ENCODE measurements at places on chromosomes 5 and 9.

DNA sequence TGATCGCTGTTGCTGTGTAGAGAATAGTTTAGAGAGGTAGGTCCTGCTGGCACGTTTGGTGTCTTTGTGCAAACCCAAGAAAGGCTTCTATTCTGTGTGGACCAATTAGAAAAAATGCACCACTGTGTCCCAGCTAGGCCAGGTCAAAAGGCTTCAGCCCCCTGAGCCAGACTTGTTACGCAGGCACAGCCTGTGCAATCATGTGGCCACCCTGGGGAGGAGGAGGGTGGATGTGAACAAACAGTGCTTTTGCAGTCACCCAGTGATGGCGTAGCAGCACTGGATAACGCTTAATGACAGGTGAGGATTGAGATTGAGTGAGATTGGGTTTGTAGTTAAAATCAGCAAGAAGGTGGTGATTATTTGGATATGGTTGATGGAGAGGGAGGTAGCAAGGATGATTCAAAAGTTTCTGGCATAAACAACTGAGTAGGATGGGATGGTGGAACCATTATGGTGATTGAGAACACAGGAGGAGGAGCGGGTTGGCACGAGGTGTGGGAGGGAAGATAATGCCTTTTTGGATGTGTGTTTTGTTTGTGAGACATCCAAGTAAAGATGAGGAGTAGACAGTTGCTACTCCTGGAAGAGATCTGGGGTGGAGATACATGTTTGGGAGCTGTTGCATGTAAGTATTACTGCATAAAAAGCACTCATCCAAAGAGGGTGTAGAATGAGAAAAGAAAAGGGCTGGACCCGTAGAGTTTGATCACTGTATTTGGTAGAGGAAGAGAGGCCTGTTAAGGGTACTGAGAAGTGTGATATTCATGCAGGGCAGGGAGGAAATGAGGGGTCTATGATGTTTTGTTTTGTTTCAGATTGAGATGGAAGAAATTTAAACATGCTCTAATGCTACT lies 6.7 kb downstream of the GCNT1 start:
- no peak for DNase-seq

DNA sequence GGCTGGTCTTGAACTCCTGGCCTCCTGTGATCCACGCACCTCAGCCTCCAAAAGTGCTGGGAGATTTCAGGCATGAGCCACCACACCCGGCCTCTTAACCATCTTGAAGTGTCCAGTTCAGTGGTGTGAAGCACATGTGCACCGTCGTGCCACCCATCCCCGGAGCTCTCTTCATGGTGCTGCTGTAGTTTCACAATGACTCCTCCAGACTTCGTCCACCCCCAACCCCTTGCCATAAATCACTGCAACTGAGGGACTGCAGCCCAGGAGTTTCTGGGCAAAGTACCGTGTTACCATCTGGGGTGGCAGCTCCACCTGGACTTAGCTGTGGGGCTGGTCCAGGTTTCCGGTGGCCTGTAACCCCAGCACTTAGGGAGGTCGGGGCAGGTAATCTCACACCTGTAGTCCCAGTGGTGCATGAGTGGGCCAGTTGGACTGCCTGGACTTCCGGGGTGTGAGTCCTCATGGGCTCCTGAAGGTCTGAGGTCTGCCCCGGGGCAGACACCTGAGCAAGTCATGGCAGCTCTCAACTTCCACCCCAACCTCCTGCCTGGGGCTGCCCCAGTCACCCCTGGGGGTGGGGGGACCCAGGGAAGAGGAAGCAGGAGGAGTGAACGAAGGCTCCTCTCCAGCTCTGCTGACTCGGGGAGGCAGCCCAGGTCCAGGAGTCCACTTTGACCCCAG lies 6.6 kb upstream of the N4BP3 start:
- DNase-seq: no peak

- DNase-seq: no peak
Measured at GRCh38 chr5:134659456-134659855, 10.9 kb downstream of the SEC24A start.

GRCh38 chr5:156401804-156402203 lies 74.8 kb downstream of the SGCD start:
- no peak for DNase-seq

GRCh38 chr5:58201922-58202648 lies 257.8 kb downstream of the PLK2 start:
- no peak for DNase-seq

GRCh38 chr5:145668714-145669113 lies 166.4 kb downstream of the PRELID2 start:
- DNase-seq: no peak

DNA sequence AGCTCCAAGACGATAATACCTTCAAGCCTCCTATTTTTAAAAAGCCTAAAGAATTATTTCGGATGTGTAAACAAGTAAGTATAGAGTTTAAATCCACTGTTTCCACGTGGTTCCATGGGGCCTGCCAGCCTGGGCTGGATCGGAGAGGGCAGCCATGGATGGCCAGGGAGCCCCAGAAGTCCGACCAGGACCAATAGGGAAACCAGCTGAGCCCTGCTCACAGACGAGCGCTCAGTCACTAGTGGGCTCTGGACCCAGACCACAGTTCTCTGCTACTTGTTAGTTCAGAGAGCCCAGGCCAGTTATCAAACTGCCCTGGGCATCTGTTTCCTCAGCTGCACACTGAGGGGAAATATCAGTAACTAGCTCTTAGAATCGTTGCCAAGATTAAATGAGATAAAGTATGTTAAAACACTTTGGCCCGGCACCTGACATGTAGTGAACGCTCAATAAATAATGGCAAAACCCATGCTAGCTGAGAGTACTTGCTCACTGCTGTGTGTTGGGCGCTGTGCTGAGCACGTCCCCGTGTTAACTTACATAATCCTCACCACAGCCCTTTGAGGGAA lies 124.8 kb downstream of the RGS3 start:
- no peak for DNase-seq

DNA sequence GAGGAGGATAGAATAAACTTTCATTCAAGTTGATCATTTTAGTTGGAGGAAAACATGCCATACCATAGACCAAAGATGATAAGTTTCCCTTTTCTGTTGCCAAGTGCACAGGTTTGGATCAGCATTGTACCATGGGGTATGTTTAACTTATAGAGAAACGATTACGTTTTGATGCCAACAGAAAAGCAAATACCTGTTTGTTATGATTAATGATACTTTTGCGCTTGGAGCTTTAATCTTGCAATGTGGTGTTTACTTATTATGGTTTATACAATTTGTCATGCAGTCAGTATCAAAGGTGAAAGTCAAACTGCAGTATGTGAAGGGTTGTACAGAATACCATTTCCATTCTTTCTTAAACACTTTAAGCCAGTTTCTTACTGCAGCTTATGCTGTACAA lies 13.2 kb upstream of the ARHGEF28 start:
- DNase-seq: no peak

GRCh38 chr5:115415143-115415491 lies 118.7 kb upstream of the CCDC112 start:
- DNase-seq: no peak

GRCh38 chr9:97564291-97565175 lies 63.1 kb downstream of the TMOD1 start:
- DNase-seq: no peak

DNA sequence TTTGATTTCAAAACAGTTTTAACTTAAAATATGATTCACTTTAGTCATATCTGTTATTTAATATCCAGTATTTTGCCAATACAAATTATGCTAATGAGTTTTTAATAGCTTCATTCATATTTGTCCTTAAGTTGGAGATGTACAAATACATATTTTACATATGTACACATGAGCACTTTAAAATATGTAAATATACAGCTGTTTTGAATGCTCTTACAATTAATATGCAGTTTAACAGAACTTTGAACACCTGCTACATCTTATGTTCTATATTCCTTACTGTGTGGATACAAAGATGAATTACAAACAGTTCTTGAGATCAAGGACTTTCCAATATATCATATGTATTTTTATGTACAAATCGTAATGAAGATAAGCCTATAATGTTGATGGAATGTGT lies 74.0 kb downstream of the CHSY3 start:
- no peak for DNase-seq

- no peak for DNase-seq
Measured at GRCh38 chr9:114732823-114733222, 50.8 kb upstream of the TEX48 start.

DNA sequence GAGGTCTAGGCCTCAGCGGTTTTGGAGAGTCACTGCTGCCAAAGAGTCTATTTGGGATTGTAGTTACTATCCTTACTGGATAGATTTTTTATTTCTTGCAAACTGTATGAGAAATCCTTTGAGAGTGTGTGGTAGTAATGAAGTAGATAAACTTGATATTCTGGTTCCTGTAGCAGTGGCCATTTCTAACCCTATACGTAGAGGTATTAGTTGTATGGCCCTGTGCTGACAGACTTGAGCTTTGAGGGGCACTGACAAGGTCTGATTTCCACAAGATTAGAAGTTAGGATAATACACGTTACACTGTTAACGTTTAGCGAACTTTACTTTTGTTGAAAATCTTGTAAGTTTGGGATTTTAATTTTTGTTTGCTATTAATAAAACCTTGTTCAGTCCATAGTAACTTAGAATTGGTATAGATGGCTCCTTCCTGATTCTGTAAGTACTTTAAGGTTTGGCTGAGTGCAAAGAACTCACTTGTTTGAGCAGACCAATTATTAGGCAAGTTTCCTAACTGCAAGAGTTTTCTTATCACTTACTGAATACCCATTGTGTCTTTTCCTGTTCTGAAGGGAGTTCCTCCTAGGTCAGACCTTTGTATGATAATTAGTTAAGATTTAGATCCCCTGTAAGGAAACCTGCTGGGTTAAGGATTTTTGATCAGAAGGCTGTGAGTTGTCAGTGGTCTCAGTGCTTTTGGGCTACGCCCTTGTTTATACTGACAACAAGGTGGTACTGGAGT lies 31.4 kb downstream of the GCNT1 start:
- no peak for DNase-seq

DNA sequence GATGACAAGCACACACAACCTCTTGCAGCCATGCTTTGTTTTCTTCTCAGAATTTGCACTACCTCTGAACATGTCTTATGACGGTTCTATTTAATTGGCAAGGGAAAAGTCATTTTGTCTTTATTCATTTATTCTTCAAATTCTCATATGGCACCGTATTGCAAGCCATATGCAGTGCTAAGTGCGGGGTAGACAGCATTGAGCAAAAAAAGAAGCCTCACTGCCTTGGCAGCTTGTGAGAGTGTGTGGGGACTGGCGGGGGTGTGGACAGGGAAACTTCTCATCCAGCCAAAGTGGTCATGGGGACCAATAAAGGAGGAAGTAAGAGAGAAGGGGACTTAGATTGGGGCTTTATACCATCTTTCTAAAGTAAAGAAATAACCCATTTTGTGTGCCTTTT lies 160.0 kb downstream of the CDH12 start:
- no peak for DNase-seq

- no peak for DNase-seq
Measured at GRCh38 chr9:124052401-124052800, 40.8 kb downstream of the LHX2 start.

DNA sequence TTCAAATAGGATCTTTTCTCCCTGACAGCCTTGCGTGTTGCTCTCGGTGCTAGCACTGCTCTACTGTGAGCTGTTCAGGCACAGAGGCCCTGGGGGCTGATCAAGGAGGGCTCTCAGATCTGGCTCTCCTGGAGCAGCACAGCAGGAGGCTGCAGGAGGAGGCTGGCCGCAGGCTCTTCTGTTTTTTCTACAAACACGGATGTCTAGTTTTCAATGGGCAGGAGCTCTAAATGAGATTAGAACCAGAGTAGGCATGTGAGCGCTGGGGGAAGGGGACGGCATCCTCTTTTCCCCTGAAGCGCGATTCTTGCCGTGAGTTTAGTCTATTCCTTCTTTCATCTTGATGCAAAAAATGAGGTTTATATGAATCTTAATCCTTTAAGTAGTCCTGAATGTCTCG lies 61.7 kb upstream of the IRX4 start:
- DNase-seq: no peak

GRCh38 chr9:132412089-132412488 lies 2.1 kb downstream of the CFAP77 start:
- no peak for DNase-seq

GRCh38 chr5:118015511-118015910 lies 972.8 kb downstream of the DTWD2 start:
- DNase-seq: no peak

DNA sequence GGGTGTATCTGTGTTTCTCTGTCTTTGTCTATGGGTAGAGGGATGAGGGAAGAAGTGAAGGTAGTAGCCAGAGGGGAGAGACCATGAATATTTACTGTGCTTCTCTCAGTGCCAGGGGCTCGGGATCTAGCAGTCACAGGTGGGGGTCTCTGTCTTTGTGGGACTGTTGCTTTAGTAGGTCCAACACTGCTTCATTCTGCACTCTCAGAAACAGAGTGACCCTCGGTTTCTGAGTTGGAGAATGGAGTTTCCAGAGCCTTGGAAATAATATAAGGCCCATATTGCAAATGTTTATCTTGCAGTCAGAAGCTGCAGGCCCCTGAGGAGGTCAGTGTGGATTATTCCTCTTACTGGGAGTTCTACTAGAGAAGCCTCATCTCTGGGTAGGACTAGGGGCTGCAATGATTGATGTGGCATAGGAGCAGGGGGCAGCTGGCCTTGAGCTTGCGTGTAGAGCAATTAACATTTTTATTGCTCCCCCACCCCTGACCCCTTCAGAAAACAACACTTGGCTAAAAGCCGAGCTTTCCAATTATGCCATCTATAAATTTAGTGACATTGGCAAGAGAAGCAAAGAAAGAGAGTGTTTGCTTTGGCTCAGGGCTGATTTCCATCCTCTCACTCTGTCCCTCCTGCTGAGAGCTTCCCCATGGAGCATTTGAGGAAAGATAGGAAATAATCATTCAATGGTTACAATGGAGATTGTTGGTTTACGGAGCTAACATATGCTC lies 55.0 kb upstream of the TRPC7 start:
- no peak for DNase-seq

- no peak for DNase-seq
Measured at GRCh38 chr9:110980261-110980660, 58.0 kb downstream of the LPAR1 start.

DNA sequence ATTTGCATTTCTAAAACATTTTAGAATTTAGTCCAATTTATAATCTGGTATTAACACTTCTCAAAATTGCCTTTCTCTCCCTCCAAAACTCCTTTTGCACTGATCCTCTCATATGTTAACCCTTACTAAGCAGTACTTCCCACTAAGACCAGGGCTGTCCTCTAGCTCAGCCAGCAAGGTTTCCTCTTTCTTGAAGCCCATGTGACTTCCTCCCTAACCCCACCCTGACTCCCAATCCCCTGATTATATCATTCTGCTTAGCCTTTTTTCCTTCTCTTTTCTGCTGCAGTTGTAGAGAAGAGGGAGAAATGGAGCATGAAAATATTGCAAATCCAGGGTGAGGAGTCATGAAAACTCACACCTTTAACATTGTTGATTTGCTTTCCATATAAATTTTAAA lies 241.7 kb downstream of the MCTP1 start:
- no peak for DNase-seq

- DNase-seq: no peak
Measured at GRCh38 chr5:154138701-154139100, 51.8 kb upstream of the GALNT10 start.

- no peak for DNase-seq
Measured at GRCh38 chr5:62685221-62685620, 106.6 kb downstream of the LRRC70 start.

Data from effector memory CD4-positive, alpha-beta T cell (primary cell).